Mononuclear cell (primary cell): ENCODE measurements at places on chromosomes 7 and 10. TPM values are rescaled to one million over a fixed set of nuclear protein-coding genes. Genes with fewer than 3 reads are reported as not detected.

The DNAJC30 gene
- 1.9 TPM for total RNA-seq

The ANKRD2 gene
- total RNA-seq: not detected

The HOGA1 gene
- total RNA-seq: not detected

The GPR146 gene
- total RNA-seq: 4.3 TPM
